Activated T-helper 1 cell treated with Interleukin-2 at 50 U/mL for 16 hours (primary cell): ENCODE measurements at places on chromosomes 13 and 19.

- no peak for DNase-seq
Measured at GRCh38 chr13:76326343-76326742, 559.9 kb downstream of the KCTD12 start.

DNA sequence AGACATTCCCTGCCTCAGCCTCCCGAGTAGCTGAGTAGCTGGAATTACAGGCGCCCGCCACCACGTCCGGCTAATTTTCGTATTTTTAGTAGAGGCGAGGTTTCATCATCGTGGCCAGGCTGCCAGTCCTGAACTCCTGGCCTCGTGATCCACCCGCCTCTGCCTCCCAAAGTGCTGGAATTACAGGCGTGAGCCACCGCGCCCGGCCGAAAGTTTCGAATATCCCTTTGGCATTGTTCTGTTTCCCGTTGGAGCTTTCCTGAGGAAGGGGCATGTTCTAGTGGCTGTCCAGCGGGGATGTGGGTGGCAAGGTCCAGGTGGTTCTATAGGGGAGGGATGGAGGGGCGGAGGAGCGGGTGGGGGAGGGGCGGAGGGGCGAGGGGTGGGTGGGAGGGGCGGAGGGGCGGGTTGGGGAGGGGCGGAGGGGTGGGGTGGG lies 2.1 kb upstream of the BSG start:
- no peak for DNase-seq

DNA sequence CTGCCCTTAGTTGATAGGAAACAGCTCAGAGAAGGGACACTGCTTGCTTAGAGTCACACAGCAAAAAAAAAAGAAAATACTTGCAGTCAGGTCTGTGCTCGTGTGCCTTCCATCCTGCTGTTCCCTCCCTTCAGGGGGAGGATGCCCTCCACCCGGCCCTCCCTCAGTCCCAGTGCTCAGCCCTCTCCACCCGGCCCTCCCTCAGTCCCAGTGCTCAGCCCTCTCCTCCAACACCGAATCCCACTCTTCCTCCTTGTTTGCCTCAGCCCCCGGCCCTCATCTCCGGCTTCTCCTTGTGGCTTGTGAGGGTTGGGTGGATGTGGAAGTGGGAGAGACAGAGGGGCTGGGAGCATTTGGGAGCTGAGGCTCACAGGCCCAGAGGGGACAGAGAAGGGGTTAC lies 5.8 kb downstream of the TFPT start:
- DNase-seq: no peak

- no peak for DNase-seq
Measured at GRCh38 chr13:108996430-108996829, 367.0 kb downstream of the MYO16 start.

- no peak for DNase-seq
Measured at GRCh38 chr13:53191091-53191490, 162.5 kb downstream of the OLFM4 start.
